ENCODE measurements at places on chromosomes 16 and 17.
A peak's percentile ranks its signal among the peaks of the same experiment; 100 is the strongest.

DNA sequence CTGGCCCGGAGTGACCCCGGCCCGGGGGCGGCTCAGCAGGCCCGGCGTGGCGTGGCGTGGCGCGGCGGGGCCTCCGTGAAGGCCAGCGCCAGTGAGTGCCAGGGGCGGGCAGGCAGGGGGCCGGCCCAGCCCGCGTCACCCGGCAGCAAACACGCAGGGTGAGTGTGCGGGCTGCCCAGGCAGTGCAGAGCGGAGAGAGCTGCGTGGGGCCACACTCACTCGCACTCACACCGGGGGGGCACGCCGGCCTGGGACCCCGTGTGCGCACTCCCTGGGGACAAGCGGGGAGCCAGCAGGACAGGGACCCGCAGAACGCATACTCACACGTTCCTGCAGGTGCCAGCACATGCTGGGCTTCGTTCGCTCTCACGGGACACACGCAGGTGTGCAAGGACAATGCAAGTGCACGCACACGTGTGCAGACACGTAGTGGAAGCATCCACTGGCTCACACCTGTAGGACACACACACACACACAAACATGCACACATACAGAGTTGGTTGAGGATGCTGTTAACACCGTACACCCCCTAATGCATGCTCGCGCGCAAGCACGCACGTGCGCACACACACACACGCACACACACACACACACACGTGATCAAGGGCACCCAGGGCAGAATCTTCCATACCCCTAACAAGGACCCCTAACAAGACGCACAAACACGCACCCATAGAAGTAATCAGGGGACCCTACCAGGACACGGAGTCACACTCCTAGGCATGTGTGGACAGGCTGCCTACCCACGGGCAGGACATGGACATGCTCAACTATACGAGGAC, 7.7 kb downstream of the USP6 start:
- no peak for DNase-seq

DNA sequence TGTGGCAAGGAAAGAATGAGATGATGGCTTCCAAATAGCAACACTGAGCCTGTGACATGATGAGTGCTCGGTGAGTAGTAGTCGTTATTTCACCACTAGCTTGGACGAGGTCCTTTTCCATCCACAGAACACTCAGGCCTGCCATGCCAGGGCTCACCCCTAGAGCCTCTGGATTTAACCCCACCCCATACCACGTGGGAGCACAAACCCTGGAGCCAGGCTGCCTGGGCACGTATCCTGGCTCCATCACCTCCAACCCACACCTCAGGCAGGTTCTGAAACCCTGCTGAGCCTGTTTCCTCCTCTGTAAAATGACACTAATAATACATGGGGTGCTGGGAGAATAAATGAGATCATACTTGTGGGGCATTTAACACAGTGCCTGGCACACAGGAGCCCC, 192.4 kb downstream of the KATNIP start:
- no peak for DNase-seq

DNA sequence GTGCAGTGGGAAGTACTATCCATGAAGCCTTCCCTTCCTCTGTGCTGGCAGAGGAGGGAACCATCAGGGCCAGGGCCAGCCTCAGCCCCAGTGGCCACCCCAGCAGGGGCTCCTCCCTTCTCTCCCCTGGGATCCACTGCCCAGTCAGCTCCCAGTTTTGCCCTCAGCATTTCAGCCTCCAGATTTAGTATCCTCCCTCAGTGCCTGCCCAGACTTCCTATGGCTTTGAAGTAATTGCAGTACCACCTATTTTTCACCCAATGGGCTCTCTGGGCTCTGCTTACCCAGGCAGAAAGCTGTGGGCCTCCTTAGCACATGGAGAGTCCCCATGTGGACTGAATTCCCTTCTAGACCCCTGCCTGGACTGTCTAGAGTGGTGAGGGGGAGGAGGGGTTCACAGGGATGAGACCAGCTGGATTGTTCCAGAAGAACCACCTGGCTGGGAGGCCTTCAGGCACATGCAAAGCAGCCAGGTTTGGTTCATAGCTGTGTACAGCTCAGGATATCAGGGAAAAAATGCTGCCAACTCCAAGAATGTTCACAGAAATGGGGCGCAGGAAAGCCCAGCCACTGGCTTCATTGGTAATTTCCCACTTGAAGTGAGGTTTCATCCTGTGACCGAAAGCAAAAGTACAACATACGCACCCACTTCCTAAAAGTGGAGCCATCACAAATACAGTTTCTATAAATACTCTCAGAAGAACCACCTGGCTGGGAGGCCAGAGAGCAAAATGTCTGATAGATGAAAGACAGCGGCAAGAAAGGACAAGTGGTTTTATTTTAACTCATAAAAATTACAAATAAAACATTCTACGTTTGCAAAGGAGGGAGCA, 15.2 kb upstream of the HERPUD1 start:
- no peak for DNase-seq

DNA sequence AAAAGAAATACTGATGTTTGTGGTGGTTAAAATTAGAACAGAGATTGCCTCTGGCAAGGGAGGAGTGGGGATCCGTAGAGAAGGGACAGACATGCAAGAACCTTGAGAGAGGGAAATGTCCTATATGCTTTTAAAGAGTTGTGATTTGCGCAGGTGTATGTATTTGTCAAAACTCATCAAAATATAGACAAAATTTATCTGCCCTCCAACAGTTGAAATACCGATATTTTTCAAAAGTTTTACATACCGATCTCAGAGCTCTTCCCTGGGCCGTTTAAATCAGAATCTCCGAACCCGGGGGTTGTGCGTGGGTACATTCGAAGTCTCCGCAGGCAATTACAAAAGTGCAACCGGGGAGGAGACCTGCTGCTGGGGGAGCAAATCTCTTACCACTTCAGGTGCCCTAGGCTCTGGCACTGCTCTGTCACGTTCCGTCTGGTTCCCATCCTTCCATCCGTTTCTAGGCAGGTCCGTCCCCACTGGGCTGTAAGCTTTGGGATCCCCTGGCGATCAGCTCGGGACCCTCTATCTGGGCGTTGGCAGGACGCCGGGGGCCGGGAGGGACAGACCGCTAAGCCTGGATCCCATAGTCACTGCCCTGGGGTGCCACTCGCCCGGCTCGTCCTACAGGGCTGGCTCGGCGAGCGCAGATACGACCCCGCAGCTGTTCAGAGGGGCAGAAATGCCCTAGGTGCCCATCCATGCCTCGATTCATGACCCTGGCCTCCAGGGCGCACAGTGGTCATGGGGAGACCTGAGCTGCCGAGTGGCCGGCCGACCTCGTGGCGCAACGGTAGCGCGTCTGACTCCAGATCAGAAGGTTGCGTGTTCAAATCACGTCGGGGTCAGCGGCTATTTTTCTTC, 4.2 kb downstream of the BORCS6 start:
- peak; percentile 86 for DNase-seq

GRCh38 chr16:15575293-15576049, 67.5 kb downstream of the MARF1 start:
- DNase-seq: no peak

DNA sequence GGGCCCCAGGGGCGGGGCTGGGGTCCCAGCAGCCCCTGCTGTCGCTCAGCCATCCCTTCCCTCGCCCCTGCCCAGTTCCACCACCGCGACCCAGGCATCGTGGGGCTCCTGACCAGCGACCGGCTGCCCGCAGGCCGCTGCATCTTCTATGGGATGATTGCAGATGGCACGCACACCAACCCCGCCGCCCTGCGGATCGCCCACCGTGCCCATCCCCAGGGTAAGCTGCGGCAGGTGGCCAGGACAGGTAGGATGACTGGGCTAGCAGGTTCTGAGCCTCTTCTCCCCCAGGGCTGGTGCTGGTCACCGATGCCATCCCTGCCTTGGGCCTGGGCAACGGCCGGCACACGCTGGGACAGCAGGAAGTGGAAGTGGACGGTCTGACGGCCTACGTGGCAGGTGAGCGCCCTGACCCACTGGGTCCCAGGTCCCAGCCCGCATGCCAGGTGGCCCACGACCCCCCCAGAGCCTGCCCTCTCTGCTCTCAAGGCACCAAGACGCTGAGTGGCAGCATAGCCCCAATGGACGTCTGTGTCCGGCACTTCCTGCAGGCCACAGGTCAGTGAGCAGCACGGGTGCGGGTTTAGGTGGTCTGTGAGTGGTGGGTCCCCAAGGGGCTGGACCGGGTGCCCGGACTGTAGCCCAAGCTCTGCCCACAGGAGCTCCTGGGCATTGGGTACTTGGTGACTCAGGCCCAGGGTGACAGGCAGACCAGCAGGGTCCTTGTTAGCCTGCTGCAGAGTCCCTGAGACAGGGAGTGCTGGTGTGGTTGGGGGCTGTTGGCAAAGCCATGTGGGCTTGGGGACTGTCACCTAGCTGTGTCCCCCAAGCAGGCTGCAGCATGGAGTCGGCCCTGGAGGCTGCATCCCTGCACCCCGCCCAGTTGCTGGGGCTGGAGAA, 2.8 kb downstream of the CEMP1 start:
- DNase-seq: no peak
